ENCODE measurements at places on chromosomes 4 and X.

DNA sequence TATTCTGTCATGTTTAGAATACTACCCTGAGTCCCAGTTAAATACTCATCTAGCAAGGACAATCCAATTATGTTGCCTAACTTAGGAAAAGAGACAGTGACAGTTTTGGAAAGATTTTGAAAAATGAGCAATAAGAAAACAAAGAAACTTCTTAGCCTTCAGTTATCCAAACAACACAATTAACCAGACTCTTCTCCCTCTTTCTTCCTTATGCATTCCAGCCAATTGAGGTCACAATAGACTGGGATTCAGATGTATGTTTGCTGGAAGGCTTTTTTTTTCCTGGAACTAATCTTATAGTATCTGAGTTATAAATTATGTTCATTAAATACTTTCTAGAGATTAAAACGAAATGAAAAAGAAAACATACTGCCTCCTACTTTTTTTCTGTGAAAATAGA, 109.6 kb downstream of the GUCY2F start:
- H3K27ac ChIP-seq, result no peak overlapping the region
- DNase-seq, result no peak
- no peak overlapping the region for H3K4me3 ChIP-seq
- peaks cover 27% of the 10 kb centered on the region for H3K4me1 ChIP-seq
- H3K27me3 ChIP-seq, result no peaks in the 10 kb centered on the region
- H3K36me3 ChIP-seq, result no peaks in the 10 kb centered on the region

DNA sequence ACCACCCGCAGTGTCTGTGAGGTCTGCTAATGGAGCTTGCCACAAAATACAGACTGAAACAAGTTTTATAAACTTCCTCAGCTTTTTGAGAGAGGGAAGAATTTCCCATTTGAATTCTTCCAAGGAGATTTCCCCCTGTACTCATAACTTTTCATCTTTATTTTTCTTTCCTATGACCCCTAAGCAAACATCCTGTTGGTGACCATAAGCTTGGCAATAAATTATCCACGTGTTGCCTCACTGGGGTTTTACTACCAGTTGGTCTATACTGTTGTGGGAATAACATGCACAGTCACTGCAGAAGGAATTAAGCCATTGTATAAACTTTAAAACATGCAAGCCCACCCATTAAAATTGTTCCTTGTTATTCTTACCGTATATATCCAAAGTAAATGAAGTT, 86.2 kb downstream of the SLC39A8 start:
- DNase-seq, result no peak
- H3K4me3 ChIP-seq, result no peak overlapping the region
- H3K27me3 ChIP-seq, result peaks cover 1% of the 10 kb centered on the region
- peaks cover 3% of the 10 kb centered on the region for H3K4me1 ChIP-seq

DNA sequence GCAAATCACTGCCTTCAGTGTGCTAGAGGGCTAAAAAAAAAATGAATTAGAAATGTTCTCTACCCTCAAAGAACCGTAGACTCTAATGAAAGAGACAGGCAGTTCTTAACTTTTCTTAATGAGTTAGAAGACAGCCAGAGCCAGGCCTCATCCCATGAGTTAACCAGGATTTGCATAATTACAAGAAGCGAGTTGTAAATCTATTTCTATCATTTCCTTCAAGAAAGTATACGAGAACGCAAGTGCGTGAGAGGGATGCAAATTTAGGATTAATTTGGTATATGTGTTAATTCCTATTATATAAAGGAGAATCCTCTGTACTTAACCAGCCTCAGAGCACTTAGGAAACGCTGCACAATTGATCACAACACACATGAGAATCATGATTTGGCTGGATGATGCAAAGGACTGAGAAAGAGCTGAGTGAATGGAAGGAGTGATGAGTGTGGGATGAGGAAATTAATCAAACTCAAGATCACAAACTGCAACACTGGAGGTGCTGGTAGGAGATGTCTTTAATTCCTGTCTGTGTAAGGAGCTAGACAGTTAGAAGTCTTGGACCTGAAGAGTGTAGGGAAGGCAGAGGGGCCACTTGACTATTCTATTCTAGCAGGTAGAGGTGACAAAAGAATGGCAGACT, 157.2 kb downstream of the ATP10D start:
- H3K4me3 ChIP-seq, result no peak overlapping the region
- no peaks in the 10 kb centered on the region for H3K27me3 ChIP-seq
- H3K36me3 ChIP-seq, result peaks cover 7% of the 10 kb centered on the region
- DNase-seq, result no peak

DNA sequence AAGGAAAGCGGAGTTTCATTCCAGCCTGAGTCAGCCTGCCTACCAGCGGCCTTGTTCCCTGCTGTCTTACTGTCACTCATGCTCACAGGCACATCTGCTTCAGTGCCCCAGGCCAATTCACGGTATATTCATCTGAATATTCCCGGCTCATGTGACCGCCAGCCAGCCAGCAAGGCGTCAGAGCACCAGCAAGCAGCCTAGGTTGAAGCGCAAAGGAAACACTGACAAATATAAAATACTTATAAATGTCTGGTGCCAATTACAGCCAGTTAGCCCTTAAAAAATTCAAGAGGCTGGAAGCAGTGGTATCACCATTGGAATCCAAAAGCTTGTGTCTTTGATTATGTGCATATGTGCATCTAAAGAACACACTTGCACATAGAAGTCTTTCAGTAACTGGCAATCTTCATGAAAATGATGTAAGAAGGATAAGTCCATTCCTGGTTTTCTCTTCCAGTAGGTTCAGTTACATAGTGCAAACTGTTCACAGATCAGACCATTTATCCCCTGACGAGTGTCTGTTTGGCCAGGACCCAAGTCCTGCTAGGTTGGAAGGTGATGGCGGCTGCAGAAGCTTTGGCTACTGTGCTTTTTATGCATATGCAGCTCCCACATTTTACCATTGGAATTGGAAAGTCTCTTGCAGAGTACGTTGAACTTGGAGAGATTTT, 61.3 kb downstream of the LUZP4 start:
- peaks cover 70% of the 10 kb centered on the region for H3K4me1 ChIP-seq
- H3K27me3 ChIP-seq, result no peaks in the 10 kb centered on the region
- H3K4me3 ChIP-seq, result no peak overlapping the region
- H3K27ac ChIP-seq, result peak overlapping the region; percentile 98
- H3K36me3 ChIP-seq, result peaks cover 2% of the 10 kb centered on the region

DNA sequence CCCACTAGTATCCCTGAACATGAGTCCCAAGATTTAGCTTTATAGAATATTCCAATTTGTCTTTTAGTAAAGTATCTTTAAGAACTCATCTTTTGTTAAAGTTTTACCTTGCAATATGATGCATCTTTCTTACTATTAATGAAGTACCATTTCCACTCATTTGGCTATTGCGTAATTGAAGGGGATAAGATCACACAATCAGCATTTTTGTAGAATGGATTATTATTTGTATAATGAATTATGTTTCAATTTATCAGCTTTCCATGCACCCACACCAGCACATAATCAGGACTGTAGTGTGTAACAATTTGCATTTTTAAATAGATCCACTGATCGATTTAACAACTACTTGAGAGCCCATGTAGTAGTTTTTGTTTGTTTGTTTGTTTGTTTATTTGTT, 1364.9 kb upstream of the IGFBP7 start:
- no peaks in the 10 kb centered on the region for H3K4me1 ChIP-seq
- no peak for DNase-seq
- H3K4me3 ChIP-seq, result no peak overlapping the region

DNA sequence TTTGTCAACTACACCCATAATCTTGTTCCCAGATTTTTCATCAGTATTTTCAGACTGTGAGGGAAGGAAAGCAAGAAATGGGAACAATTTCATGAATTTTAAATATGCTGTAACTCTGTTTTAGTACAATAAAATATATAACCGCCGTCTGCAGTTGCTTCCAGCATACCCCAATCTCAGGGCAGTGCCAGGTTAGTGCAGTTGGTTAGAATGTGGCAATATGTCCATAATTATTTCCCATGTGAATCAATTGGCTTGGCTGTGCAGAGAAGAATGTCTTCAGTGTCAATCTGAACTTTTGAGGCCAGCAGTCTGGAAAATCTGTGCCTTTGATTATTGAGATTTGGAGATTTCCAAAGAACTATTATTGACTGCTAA, 5.0 kb upstream of the MMAA start:
- H3K4me1 ChIP-seq, result peaks cover 18% of the 10 kb centered on the region
- H3K36me3 ChIP-seq, result no peaks in the 10 kb centered on the region
- H3K27me3 ChIP-seq, result no peaks in the 10 kb centered on the region
- DNase-seq, result no peak

DNA sequence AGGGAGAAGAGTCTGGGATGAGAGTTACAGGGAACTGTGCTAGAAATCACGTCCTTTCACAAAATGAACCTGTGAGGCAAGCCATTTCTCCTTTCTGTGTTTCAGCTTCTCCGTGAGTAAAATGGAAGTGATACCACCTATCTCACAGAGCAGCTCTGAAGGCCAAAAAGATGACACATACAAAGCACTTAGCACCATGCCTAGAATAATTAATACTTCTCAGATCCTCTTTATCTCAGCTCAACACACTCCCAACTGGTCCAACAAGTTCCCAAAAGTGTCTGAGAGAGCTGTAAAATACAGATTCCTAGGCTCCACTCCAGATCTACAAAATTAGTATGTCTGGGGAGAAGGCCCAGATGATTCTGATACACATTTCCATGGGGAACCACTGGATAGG, 38.3 kb downstream of the LHFPL1 start:
- no peak for DNase-seq
- no peak overlapping the region for H3K4me3 ChIP-seq
- H3K27me3 ChIP-seq, result no peaks in the 10 kb centered on the region
- no peak overlapping the region for H3K27ac ChIP-seq

- H3K4me3 ChIP-seq, result no peak overlapping the region
Observed at GRCh38 chr4:69066945-69067344, 29.3 kb upstream of the UGT2B7 start.

DNA sequence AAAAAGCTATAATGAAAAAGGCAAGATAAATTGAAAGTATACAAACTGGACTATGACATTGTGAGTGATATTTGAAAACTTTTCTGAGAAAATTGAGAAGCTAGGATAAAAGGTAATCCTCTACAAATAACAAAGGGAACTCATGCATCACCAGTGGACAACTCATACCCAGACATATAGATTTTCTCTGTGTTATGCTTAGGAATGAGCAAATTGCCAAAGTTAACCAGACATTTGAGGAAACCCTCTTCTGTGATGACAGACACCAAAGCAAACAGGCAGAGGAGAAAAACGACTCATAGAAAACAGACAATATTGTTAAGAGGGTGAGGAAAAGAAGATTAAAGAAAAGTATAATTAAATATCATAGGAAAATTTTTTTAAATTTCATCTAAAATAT, 186.5 kb downstream of the MAB21L2 start:
- no peak for DNase-seq
- H3K4me1 ChIP-seq, result peaks cover 13% of the 10 kb centered on the region
- H3K27me3 ChIP-seq, result no peaks in the 10 kb centered on the region
- H3K4me3 ChIP-seq, result no peak overlapping the region
- no peak overlapping the region for H3K27ac ChIP-seq

- H3K27ac ChIP-seq, result no peak overlapping the region
- H3K27me3 ChIP-seq, result no peaks in the 10 kb centered on the region
- DNase-seq, result no peak
- peaks cover 7% of the 10 kb centered on the region for H3K4me1 ChIP-seq
- H3K36me3 ChIP-seq, result no peaks in the 10 kb centered on the region
Observed at GRCh38 chr4:88137112-88137511, 21.3 kb downstream of the ABCG2 start.

- DNase-seq, result no peak
- H3K27me3 ChIP-seq, result peaks cover 3% of the 10 kb centered on the region
- H3K4me1 ChIP-seq, result no peaks in the 10 kb centered on the region
- H3K27ac ChIP-seq, result no peak overlapping the region
- no peaks in the 10 kb centered on the region for H3K36me3 ChIP-seq
Observed at GRCh38 chr4:89158884-89159503, 47.7 kb downstream of the TIGD2 start.

DNA sequence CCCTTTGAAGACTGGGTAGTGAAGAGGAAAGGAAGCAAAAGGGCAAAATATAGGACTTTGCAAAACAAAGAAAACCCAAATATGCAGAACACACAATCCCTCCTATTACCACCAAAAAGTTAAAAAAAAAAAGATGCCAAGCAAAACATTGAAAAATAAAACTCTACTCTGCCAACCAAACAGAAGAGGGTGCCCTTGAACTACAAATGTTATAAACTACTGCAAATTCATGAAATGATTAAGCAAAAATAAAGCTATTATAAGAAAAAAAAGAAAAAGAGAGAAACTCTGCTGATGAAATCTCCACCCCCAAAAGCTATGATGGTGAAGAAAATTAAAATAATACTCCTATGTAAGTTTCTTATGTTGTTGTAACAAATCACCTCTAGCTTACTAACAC, 168.5 kb upstream of the STK26 start:
- H3K36me3 ChIP-seq, result no peaks in the 10 kb centered on the region
- H3K4me1 ChIP-seq, result peaks cover 3% of the 10 kb centered on the region
- no peak for DNase-seq
- H3K4me3 ChIP-seq, result no peak overlapping the region
- no peak overlapping the region for H3K27ac ChIP-seq

- H3K36me3 ChIP-seq, result no peaks in the 10 kb centered on the region
- peaks cover 46% of the 10 kb centered on the region for H3K4me1 ChIP-seq
- H3K4me3 ChIP-seq, result no peak overlapping the region
- no peaks in the 10 kb centered on the region for H3K27me3 ChIP-seq
- peak overlapping the region; percentile 93 for H3K27ac ChIP-seq
Observed at GRCh38 chr4:53688186-53688790, 97.0 kb upstream of the LNX1 start.

- H3K36me3 ChIP-seq, result no peaks in the 10 kb centered on the region
- no peaks in the 10 kb centered on the region for H3K27me3 ChIP-seq
- H3K27ac ChIP-seq, result no peak overlapping the region
- DNase-seq, result no peak
Observed at GRCh38 chr4:172348426-172348825, 535.2 kb downstream of the GALNTL6 start.

GRCh38 chr4:26257850-26258249, 63.0 kb upstream of the RBPJ start:
- no peak for DNase-seq
- no peaks in the 10 kb centered on the region for H3K36me3 ChIP-seq
- H3K4me3 ChIP-seq, result no peak overlapping the region
- H3K27ac ChIP-seq, result no peak overlapping the region

DNA sequence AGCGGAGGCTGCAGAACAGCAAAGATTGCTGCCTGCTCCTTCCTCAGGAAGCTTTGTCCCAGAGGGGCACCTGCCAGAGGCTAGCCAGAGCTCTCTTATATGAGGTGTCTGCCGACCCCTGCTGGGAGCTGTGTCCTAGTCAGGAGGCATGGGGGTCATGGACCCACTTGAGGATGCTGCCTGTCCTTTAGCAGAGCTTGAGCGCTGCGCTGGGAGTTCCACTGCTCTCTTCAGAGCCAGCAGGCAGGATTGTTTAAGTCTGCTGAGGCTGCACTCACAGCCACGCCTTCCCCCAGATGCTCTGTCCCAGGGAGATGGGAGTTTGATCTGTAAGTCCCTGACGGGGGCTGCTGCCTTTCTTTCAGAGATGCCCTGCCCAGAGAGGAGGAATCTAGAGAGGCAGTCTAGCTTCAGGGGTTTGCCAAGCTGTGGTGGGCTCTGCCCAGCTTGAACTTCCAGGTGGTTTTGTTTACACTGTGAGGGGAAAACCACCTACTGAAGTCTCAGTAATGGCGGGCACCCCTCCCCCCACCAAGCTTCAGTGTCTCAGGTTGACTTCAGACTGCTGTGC, 10.9 kb downstream of the DCK start:
- no peak overlapping the region for H3K4me3 ChIP-seq
- H3K27ac ChIP-seq, result no peak overlapping the region
- DNase-seq, result no peak
- peaks cover 15% of the 10 kb centered on the region for H3K4me1 ChIP-seq
- H3K27me3 ChIP-seq, result no peaks in the 10 kb centered on the region

GRCh38 chr4:86640469-86640868, 46.4 kb downstream of the PTPN13 start:
- H3K4me1 ChIP-seq, result peaks cover 8% of the 10 kb centered on the region
- DNase-seq, result no peak

All from chondrocyte (in vitro differentiated cells).